ENCODE measurements at places on chromosomes 3 and 15.

DNA sequence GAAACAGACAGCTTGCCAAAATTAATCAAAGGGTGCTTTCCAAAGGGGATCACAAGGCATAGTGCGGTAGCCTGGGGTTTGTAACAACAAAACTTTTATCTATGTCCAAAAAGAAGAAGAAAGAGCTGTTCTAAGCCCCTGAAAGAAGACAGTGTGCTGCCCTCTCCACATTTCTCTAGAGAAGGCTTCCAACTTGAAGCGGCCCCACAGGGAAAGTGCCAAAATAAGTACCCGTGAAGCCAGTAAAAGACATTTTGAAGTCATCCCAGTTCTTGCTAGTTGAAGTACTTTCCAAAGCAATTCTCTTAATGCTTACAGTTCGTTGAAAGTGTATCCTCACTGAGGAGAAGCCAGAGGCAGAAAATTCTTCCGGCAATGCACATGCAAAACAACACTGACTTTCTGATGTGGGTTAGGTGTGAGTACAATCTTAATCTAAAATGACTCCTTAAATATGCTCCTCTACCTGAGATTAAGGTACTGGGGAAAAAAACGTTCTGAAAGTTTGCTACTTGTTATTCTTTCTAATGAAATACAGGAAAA is 21.3 kb downstream of the GPR15 start:
- DNase-seq, result no peak

- DNase-seq, result no peak
Measured at GRCh38 chr3:128427872-128428822, 38.5 kb downstream of the DNAJB8 start.

DNA sequence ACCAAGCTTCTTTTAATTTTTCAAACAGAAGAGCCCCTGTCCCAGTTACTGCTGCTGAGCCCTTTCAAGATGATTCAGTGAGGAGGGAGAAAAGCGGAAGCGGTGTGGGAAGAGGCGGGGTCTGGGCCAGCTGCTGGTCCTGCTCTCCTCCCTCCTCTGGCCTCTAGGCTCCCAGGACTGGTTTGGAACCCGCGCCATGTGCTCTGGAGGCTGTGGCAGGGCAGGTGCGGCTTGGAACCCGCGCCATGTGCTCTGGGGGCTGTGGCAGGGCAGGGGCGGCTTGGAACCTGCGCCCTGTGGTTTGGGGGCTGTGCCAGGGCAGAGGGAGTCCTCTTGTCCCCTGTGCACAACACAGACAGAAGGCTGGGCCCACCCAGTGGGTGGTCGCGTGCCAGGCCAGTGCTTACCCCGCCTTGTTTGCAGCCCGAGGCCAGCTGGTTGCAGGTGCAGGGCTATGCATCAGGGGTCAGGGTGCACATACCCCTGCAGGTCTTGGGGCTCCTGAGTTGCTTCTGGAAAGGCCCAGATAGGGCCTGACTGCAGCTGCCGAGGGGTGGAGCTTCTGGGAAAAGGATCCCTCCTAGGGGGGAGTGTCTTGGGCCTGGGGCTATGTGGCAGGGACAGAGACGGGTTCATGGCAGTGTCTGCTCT is 12.2 kb downstream of the ALG1L2 start:
- no peak for DNase-seq

- DNase-seq, result no peak
Measured at GRCh38 chr3:71330505-71330904, 253.0 kb downstream of the FOXP1 start.

GRCh38 chr3:119849126-119849525 is 67.2 kb downstream of the NR1I2 start:
- DNase-seq, result no peak

DNA sequence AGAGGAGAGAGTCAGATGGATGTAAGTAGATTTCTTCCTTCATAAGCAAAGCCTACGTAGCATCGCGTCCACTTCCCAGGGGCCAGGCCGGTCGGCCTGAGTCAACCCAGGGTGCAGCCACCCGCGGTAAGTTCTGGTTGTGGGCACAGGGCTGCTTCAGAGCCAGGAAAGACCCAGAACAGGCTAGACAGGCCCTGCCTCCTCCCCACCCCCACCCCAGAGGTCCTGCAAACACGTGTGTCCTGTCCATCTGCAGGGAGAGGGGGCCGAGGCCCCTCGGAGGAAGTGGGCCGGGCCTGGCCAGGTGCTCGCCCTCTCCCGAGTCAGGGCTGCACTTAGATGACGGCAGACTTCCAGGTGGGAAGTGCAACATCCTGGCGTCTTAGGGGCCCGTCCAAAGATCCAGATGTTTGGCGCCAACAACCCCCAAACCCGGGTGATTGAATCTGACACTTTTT is 100.8 kb upstream of the ALDH1A3 start:
- no peak for DNase-seq

GRCh38 chr3:159922193-159922840 is 66.3 kb upstream of the IL12A start:
- no peak for DNase-seq

- DNase-seq, result no peak
Measured at GRCh38 chr3:146814601-146815315, 209.6 kb upstream of the PLSCR5 start.

DNA sequence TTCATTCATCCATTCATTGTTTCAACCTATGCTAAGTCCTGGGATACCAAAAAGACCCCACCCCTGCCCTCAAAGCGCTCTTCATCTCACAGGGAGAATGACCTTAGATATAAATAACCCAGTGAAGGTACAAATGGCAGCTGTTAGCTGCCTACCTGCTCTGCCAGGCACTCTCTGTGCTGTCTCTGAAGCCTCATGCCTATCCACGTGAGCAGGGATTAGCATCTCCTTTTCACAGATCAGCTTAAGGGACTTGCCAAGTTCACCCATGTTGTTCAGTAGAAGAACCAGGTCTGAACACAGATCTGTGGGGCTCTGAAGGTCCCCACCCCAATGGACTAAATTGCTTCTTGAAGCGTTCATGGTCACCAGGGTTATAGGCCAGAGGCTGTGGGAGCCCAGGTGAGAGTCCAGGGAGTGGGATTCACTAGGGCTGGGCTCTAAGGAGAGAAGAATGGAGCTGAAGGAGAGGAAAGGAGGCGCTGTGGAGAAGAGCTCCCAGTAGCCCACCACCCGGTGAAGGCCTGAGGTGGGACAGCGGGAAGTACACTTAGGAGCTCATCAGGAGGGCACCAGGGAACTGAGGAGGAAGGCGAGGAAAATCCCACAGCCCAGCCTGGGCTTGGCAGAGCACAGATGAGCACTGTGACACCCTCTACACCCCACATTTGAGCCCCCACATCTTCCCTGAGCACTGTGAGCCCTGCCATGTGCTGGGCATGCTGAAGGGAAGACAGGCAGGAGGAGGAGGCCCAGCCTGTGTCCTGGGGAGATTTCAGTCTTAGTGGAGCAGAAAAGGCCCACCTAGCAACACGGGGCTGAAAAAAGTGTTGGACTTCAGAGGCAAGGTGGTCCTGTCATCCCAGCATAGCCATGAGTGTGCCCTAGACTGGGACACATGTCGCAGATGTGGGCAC is 20.4 kb downstream of the RBP1 start:
- DNase-seq, result no peak

DNA sequence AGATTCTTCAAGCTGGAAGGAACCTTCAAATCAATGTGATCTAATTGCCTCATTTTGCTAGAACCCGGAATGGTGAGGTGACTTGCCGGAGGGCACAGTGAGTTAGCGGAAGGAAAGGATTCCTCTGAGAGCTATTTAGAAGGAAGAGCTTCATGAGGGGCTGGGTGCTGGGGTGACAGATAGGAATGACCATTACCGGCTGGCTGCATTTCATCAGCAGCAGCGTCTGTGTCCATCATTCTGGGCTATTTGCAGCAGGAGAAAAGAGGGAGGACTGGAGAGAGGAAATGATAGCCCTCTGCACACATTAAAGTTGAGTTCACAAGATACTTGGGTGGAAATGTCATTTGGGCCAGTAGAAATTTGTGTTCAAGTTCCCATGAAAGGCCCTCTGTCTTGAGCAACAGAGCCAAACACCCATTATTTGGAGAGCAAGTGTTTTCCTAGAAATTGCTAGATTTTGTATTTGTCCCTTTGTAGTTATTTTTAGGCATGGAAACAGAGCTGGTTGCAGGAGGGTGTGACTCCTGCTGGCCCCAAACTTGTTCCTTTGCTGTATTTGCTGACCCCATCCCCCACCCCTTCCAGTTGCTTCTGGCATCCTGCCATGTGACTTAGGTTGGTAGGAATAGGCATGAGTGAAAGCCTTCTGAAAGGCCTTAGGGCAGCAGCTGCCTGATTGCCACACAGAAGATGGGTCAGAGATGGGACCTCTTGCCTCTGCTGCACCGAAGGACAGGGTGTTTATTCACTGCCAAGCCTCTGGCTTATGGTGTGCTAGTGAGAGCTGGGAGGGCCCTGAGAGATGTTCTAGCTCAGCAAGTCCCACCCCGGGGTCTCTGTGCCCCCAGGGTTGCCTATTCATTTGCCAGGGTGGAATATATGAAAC is 87.5 kb upstream of the PLXNA1 start:
- DNase-seq, result no peak

GRCh38 chr3:128424508-128425069 is 42.1 kb downstream of the DNAJB8 start:
- DNase-seq, result no peak

GRCh38 chr3:55899887-55900286 is 412.8 kb upstream of the WNT5A start:
- DNase-seq, result no peak

DNA sequence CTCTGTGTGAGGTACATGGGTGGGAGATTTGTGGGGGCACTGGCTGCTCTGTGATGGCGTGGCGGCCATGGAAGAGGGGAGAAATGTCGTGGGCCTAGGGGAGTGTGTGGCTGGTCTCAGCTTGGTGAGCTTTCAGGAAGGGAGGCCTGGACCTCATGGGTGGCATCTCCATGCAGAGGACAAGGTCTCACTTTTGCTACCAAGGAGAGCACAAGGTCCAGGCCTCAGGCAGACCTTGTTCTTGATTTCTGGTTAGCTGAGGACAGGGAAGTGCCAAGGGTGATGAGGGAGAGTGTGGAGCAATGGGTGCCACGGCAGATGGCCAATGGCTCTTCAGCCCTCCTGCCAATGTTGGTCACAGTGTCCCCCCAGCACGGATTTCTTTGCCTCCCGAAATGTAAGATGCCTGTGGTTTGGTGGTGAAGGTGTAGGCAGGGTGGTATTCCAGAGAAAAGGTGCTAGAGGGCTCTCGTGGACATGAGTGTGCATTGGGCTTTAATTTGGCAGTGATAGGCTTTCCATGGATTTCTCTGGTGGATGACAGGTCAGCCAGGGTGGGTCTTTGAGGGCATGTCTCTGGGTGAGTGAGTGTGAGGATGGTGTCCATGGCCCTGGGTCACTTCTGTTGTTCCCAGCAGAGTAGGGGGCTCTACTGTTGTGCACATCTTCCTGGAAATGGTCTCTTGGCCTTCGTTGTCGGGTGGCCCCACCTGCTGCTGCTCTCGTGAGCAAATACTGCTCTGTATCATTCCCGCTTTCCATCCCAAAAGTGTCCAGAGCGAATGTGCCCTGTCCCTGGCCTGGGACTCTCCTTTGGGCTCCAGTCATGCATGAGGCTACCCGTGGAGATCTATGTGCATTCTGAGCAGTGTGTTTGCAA is 108.0 kb downstream of the SNRPN start:
- DNase-seq, result no peak

DNA sequence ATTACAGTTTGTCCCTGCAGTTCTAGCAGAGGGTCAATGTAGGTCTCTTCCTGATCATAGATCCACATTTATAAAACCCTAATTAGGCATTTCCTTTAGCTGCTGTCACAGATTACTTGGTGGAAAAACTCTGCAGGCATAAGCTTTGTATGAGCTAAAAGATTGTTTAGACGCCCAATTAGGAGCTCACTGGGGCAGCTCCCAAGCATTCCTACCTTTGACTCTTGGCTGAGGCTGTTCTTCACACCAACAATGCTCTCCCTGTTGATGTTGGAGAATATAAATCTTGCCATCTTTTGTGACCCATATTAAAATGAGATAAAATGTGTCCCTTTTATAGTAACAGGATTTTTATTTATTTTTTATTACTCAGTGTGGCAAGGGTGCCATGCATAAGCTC is 148.3 kb upstream of the TRIM42 start:
- DNase-seq, result no peak

- no peak for DNase-seq
Measured at GRCh38 chr3:120659834-120660233, 22.2 kb downstream of the HGD start.

DNA sequence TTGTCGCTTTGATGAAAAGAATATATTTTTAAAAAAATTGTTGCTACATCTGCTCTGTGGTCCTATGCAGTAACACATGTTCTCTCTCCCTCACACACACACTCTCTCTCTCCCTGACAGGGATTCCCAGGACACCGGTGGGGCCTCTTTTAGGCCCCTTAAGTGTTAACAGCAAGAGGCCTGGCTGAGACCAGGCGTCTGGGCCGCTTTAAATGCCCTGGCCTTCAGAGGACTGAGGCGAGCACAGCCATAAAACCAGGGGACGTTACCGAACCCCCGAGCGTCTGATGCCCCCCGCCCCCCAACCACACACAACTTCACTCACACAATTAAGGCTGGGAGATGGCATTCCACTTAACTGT is 1.7 kb downstream of the BNC1 start:
- no peak for DNase-seq

DNA sequence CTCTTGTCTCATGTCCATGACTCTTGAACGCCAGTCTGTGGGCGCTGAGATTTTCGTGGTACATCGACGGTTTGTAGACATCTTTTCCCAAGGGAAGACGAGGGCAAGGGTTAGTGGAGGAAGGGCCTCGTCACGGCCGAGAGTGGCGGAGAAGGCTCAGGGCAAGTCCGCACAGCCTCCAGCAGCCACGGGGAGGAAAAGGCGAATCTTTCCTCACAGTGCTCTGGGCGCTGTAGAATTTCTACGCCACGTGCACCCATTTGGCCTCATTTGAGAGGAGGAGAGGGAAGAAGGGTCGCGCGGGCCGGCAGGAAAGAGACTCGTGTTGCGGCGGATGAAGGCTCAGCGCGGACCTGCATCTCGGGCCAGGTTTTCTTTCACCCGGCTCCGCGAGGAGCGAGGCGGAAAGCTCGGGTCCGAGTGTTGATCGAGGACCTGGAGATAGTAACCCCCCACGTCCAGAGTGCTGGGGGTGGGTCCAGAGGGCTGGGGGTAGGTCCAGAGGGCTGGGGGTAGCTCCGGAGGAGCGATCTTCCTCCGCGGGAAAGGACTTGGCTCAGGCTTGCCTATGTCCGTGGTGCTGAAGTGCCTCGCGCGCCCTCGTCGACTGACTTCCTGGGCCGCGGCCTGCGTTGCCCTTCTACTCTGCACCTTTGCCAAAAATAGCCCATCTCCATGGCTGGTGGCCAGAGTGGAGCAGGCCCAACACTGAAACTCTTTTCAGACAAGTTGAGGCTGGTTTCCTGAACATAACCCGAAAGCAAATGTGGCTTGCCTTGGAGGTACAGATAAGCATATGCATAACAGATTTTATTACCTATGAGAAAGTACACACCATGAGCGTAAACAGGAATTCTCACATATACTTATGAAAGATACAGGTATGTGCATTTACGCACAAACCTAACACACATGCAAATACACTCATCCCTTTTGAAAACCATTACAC is 1.1 kb downstream of the SLC35G2 start:
- DNase-seq, result no peak

DNA sequence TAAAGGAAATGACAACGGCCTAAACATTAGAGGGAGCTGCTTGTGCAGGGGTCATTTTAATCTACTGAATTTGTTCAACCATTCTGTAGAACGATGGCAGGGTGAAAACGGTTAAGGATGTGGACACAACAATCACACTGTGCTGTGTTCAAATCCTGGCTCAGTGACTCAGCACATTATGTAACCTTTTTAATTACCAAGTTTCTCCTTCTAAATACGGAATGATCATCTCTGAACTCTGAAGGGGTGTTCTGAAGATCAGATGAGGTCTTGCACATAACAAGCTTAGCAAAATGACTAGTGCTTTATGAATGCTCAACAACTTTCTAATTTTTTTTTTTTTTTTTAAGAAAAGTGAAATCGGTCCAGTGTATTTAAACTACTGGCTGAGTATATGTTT is 592.8 kb downstream of the FOXP1 start:
- no peak for DNase-seq

Measured in SW 1271 (cell line).